ENCODE measurements at places on chromosomes 1 and 21. TPM values are rescaled to one million over a fixed set of nuclear protein-coding genes. Genes with fewer than 3 reads are reported as not detected.

DNA sequence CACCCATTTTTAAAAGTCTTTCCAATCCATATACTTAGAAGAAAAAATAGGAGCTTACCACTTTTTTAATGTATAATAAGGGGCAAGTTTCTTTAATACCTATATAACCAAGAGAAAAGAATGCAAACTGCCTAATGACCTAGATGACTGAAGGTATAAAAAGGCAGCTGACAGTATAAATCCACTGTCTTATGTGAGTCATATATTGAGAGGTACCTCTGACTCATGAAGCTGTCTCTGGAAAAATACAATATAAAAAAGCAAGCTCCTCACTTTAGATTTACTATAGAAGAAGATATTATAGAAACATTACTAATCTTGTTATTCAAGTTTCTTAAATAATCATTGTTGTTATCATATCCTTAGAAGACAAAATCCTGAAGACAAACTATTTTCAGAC is 144.2 kb downstream of the VAV3 start:
- DNase-seq = no peak

GRCh38 chr1:31938184-31938975 is at the start of gene PTP4A2:
Gene PTP4A2 (minus strand): TSS chr1:31938368. CDS start chr1:31919065, 19,303 bp downstream.
- DNase-seq = peak; percentile 97

DNA sequence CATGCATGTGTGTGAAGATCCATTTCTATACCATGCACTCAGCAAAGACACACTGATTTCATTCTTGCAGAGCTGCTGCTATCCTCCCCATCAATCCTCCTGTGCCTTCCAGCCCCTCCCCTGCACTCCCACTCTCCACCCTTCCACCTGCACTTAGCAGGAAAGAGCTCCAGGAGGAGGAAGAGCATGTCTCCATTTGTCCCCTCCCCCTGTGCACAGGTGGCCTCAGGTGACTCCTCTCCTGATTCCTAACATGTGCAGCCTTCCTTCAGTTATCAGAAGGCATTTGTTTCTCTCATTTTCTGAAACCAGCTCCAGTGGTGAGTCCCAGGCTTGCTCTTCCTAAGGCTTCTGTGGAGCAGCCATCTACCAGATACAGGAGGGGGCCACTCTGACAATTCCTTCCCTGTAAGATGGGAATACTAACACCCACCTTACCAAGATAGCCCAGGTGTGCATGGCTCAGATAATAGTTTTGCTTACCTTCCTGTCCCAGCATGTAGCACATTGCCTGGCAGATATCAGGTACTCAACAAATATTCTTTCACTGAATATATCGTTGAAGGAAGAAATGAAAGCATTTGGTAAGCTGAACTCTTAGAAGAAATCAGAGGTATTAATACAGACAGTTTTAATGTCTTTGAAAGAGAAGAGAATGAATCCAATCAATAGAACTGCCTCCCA is 21.9 kb upstream of the FAM3B start:
- DNase-seq = no peak

Gene MFSD2A
- 5.6 TPM for polyA plus RNA-seq

DNA sequence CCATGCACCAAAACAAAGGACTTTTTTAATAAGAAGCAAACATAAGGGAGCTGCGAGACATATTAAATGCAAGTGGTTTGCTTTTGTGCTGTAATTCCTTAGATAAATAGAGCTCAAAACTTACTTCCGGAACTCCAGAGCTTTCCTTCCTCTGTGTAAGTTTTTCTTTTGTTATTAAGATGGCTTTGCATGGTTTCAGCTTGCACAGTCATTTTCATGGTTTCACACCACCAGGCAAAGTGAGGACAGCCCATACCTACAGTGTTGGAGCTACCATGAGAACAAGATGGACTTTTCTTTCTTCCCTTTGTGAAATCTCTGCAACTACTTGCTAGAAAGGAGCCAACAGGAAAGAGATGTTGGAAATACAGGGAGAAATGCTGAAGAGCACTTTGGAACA is 368.0 kb downstream of the SETD4 start:
- DNase-seq = no peak

Gene HEYL
- polyA plus RNA-seq = 17.9 TPM

- DNase-seq = no peak
Observed at GRCh38 chr1:174324939-174325338, 122.8 kb upstream of the GPR52 start.

Gene SIKE1
- 40.5 TPM for polyA plus RNA-seq

Gene FCRL1
- polyA plus RNA-seq = not detected

GRCh38 chr1:94783342-94784189 is 36.6 kb upstream of the SLC44A3 start:
- peak; percentile 31 for DNase-seq

Gene TNFSF18
- polyA plus RNA-seq = not detected

DNA sequence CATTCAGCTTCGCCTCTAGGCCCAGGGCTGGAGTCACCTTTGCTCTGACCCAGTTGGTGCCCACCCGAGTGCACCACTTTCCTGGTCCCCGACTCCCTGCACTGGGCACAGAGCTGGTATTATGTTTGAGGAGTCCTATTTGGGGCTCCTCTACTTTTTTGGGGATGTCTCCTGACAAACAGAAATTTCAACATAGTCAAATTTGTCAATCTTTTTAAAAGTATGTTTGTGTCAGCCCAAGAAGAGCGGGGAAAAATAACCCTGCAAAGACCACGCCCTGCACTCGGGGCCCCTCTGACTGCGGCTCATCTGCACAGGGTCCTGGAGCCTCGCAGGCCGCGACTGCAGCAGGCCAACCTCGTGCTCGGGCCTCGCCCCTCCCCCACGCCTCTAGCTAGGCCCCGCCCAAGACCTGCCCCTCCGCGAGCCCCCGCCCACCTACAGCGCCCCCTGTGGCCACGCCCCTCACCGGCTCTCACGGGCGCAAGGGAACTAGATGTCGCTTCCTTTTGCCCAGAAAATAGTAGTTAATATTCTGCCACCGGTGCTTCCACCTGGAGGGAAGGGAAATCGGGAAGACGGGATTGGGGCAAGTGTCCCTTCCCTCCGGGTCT is 11.4 kb downstream of the FAM229A start:
- peak; percentile 91 for DNase-seq

- DNase-seq = no peak
Observed at GRCh38 chr21:37828556-37828955, 87.7 kb downstream of the KCNJ6 start.

- DNase-seq = peak; percentile 16
Observed at GRCh38 chr1:155396874-155397476, 76.3 kb downstream of the RUSC1 start.

- DNase-seq = no peak
Observed at GRCh38 chr1:30314591-30314990, 408.8 kb downstream of the MATN1 start.

DNA sequence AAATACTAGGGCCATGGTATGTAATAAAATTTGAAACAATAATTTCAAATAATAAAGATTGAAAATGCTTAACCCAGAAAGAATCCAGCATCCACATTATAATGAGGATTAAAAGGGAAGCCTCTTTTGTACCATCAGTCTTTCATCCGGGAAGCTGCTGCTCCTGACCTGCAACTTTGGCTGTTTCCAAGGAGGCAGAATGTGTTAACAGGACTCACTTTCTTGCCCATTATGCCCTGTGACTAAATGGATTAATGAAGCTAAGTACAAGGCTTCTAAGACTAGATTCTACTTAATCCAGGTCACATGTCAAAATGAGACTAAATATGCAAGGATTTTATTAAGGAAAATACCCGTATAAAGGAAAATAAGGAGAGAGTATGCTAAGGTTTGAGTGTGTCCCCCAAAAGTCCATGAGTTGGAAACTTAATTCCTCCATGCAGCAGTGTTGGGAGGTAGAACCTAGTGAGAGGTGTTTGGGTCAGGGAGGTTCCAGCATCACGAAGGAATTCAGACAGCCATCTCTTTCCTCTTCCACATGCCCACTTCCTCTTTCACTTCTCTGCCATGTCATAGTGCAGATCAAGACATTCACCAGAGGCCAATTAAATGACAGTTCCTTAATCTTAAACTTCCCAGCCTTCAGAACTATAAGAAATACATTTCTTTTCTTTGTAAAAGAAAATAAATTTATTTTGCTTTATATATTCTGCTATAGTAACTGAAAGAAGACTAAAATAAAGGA is 27.7 kb downstream of the FMO2 start:
- DNase-seq = no peak

Gene OR2L8
- polyA plus RNA-seq = not detected

Gene ZNF648
- polyA plus RNA-seq = not detected

Gene LCE3E
- polyA plus RNA-seq = not detected

GRCh38 chr1:154741327-154741726 is 128.8 kb downstream of the KCNN3 start:
- DNase-seq = no peak

Gene KRTAP12-2
- not detected for polyA plus RNA-seq

Gene COL24A1
- 3.2 TPM for polyA plus RNA-seq

DNA sequence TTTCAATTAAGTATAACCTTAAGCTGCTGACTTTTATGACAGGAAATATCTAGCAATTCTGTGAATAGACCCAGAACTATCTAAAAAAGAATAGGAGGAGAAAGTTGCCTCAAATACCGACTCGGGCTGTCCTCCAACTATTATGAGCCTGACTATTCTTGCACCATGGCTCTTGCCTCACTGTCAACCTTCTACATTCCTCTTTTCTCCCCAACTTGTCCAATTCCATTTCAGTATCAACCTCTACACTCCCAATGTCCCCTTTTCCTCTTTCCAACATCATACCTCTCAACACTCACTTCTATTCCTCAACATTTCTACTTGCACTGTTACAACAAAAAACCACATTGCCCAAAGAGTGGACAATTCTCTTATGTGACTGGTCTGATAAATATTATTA is 2.3 kb downstream of the ZZZ3 start:
- no peak for DNase-seq

- peak; percentile 47 for DNase-seq
Observed at GRCh38 chr1:119374208-119374874, 5.8 kb downstream of the HAO2 start.

Gene ENSA
- 70.8 TPM for polyA plus RNA-seq

DNA sequence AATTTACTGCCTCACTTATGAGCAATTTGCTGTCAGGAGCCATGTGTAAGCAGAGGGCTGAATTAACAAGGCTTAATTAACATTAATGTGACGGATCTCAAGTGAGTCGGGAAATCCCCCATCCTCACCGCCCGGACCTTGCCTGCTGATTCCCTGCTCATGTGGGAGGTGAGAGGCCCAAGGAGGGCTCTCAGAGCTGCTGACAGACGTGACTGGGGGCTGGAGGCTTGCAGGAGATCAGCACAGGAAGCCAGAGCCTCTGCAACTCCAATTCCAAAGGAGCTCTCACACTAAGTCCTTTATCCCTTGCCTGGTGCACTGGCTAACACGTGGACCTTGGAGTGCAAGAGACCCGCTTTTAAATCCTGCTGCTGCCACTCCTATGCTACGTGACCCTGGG is 19.4 kb downstream of the LRP8 start:
- DNase-seq = peak; percentile 34
